Astrocyte of the hippocampus (primary cell): ENCODE measurements at places on chromosomes 6 and 20.

- no peak for DNase-seq
These were observed 161.5 kb downstream of the MYLK4 start for GRCh38 chr6:2589171-2589661.

GRCh38 chr6:22457996-22458395, 111.4 kb upstream of the HDGFL1 start:
- DNase-seq, result no peak

- peak; percentile 56 for DNase-seq
These were observed 466.1 kb downstream of the CDKAL1 start for GRCh38 chr6:21000331-21000801.

- DNase-seq, result peak; percentile 57
These were observed 22.5 kb upstream of the C6orf58 start for GRCh38 chr6:127554435-127555006.

DNA sequence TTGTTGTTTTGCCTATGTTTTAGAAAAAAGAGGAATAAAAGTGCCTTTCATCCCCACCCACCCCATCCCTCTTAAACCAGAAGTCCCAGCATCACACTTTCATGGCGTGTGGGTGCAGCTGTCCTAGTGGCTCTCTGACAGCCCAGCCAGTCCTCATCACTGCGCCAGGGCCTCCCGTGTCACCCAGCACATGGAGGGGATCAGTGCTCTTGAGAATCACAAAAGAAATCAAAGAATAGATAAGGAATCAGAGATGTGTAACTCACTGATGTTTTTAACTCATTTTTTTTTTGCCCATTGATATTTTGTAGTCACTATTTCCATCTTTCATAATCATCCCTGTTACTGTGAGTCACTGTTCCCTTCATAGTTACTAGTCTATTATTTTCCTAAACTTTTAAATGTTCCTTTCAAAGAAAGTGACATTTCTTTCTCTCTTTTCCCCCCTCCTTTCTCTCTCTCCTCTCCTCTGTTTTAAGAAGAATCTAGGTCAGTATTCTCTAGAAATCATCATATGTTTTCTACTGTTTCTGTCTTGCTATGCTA, 78.6 kb downstream of the AIG1 start:
- no peak for DNase-seq

DNA sequence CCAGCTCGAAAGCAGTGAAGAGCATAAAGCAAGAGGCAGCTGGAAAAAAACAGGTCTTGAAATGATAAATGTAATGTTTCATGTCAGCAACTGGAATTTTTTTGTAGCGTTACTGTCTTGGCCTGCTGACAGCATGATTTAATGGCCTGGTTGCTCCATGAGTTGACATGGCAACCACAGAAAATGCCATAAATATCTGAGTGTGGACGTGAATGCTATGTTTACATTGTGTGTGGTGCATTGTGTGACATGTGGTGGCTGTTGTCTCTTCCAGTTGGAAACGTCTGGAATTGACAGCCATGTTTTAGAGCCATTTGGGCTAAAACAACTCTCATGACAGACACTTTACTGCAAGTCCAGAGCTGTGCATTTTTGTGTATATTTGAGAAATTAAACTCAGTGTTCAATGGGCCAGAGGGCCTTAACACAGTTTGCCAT, 170.0 kb downstream of the FOXA2 start:
- peak; percentile 1 for DNase-seq

DNA sequence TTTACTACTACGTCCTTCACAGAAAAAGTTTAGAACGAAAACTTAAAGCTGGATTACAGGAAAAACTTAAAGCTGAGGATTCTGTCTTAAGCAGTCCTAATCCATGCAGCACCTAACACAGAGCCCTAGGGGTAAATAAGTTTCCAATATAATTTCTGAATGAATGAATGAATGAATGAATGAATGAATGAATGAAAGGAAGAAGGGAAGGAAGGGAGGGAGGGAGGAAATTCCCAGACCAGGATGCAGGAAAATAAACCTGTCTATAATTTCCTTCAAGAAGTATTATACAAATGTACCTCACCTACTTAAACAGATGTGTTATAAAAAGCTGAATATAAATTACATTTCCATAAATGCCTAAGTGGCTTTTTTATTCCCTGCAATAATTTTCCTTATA, 83.4 kb downstream of the RNGTT start:
- no peak for DNase-seq

- DNase-seq, result no peak
These were observed 25.8 kb upstream of the FABP7 start for GRCh38 chr6:122753688-122754056.

- no peak for DNase-seq
These were observed 66.5 kb downstream of the ELOVL5 start for GRCh38 chr6:53282234-53282633.

DNA sequence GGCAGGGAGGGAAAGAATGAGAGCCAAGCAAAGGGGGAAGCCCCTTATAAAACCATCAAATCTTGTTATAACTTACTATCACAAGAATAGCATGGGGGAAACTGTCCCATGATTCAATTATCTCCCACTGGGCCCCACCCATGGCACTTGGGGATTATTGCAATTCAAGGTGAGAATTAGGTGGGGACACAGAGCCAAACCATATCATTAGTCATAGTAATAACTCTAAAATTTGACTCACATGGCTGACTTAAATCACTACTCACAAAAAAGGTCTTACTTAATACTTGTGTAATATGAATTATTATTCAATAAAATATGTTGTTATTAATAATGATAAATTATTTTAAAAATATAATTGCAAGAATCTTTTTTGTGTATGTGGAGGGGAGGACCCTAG, 178.1 kb upstream of the TCF21 start:
- DNase-seq, result no peak

- DNase-seq, result peak; percentile 31
These were observed 13.6 kb upstream of the C20orf144 start for GRCh38 chr20:33648396-33649004.

- no peak for DNase-seq
These were observed 297.1 kb upstream of the RIMS1 start for GRCh38 chr6:71589254-71589653.

DNA sequence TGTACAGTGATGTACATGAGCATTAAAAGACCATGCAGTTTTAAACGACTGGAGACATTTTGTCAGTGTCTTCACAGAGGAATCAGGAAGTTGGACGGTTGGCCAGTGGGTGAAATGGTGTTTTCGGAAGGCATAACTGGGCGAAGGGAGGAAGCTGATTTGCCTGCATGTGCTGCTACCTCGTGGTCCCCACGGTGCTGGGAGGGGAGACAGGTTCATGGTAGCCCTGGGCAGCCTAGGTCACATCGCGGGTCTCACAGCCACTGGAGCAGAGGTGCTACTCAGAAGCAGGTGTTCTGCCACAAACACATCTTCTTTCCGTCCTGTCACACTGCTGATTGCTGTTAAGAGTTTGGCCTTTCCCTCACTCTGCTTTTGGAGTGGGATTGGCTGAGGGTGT, 35.2 kb downstream of the HIVEP1 start:
- DNase-seq, result no peak

DNA sequence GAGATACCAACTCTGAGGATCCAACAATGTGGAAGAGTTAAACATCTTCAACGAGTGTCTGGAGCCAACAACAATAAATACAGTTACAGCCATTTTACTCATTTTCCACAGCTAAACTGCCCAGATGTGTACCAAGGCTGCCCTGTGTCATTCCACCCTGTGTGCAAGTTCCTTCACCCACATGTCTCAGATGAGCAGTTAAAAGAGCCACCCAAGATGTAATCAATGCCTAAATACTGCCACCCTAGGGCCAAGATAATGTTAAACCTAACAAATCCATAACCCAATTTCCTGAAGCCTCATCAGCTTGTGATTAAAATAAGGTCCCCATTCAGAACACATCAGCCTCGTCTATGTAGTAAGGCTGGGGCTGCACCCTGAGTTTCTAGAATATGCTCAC, 59.9 kb downstream of the GMDS start:
- DNase-seq, result no peak

DNA sequence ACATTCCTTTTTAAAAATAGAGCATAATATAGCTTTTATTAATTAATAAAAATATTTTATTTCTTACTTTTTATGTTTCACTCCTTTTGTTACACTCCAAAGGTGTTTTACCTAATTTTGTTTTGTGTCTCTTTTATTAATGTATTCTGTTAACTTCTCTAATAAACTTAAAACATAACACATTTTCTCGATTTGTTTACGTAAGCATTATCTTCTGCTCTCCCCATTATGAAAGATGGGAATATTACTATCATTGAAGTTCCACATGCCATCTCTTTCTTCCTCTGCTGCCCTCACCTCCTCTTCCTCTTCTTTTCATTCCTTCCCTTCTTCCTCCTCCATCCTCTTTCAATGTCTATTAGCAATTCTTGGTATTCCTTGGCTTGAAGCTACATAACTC, 85.0 kb upstream of the HCRTR2 start:
- DNase-seq, result no peak

DNA sequence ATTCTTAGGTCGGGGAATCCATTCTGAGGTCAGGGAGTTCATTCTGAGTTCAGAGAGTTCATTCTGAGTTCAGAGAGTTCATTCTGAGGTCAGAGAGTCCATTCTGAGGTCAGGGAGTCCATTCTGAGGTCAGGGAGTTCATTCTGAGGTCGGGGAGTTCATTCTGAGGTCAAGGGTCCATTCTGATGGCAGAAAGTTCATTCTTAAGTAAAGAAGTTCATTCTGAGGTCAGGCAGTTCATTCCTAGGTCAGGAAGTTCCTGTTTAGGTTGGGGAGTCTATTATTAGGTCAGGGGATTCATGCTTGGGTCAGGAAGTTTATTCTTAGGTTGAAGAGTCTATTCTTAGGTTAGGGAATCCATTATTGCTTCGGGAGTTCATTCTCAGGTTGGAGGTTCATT, 16.5 kb upstream of the NXT1 start:
- DNase-seq, result no peak

DNA sequence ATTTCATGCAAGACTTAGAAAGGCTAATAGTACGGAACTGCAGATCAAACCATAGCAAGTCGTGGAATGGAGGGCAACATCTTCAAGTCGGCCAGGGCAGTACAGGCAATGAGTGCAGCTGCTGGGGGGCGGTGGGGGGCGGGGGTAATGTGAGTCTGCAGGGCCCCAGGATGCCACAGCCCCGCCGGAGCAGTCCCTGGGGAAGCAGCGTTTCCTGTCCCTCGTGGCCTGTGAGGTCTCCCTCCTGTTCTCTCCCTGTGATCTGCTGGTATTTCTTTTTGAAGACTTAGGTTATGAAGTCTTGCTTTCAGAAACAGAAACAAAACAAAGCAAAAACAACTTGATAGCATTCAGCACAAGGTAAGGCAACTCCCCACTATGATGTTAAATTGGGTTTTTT, 351.9 kb downstream of the FOXA2 start:
- no peak for DNase-seq

- no peak for DNase-seq
These were observed 81.4 kb upstream of the ARID1B start for GRCh38 chr6:156695742-156696141.
